GM04504 (cell line): ENCODE measurements at places on chromosomes 2 and 18.
A peak's percentile ranks its signal among the peaks of the same experiment; 100 is the strongest.

DNA sequence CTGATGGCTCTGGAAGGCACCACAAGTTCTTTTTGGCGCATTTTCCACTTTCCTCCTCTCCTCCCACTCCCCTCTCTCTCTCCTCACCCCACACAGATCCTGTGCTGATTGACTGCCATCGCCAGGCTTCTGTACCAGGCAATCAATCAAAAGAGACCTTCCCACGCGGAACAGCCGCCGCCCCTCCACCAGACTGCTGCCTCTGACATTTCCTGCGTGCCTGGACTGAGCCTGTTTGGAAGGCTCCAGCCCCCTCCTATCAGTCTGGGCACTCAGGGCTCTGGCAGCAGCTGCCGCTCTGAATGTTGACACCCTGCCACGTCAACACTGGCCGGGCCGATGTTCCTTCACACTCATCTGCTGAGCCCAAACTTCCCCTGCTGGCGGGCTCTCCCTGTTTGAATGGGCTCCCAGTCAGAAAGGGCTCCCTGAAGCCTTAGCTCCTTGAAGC, 467.7 kb downstream of the EPHA4 start:
- DNase-seq, result peak; percentile 32

DNA sequence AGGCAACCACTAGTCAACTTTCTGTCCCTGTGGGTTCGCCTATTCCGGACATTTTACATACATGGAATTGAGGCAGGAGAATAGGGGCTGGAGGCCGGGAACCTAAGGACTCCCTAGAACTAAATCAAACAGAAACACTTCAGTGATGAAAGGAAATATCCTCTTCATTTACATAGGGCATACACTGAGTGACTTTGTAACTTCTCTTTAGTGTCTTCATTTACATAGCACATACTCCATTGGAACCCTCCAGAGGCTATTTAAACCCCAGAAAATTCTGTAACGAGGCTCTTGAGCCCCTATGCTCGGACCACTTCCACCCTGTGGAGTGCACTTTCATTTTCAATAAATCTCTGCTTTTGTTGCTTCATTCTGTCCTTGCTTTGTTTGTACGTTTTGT, 56.5 kb downstream of the CCDC195 start:
- no peak for DNase-seq

DNA sequence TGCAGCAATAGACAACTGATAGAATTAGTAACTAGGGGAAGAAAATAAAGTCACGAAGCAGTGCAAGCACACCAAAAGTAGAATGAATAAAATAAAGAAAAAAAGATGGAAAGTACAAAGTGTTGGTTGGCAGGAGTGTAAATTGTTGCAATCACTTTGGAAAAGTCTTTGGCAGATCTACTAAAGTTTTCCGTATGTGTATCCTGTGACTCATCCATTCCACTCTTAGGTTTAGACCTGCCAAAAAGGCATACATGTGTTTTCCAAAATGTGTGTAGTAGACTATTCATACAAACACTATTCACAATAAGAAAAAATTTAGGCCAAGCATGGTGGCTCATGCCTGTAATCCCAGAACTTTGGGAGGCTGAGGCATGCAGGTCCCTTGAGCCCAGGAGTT, 282.1 kb upstream of the FSIP2 start:
- DNase-seq, result no peak

DNA sequence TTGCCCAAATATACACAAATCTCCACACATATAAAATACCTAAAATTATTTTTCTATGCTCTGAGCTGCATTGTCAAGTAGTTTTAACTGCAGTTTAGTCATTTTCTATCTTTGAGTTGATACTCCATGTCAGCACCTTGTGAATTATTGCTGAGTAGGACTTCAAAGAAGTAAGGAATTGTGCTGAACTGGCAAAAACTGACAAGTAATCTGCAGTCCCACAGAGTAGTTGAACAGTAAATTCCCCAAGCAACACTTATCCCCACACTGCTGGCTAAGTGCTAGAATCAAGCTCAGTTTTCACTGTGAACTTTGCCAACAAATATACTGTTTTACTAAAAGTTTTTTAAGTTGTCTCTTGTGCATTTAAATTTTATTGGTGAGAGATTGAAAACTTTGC, 141.8 kb upstream of the ST6GAL2 start:
- no peak for DNase-seq

DNA sequence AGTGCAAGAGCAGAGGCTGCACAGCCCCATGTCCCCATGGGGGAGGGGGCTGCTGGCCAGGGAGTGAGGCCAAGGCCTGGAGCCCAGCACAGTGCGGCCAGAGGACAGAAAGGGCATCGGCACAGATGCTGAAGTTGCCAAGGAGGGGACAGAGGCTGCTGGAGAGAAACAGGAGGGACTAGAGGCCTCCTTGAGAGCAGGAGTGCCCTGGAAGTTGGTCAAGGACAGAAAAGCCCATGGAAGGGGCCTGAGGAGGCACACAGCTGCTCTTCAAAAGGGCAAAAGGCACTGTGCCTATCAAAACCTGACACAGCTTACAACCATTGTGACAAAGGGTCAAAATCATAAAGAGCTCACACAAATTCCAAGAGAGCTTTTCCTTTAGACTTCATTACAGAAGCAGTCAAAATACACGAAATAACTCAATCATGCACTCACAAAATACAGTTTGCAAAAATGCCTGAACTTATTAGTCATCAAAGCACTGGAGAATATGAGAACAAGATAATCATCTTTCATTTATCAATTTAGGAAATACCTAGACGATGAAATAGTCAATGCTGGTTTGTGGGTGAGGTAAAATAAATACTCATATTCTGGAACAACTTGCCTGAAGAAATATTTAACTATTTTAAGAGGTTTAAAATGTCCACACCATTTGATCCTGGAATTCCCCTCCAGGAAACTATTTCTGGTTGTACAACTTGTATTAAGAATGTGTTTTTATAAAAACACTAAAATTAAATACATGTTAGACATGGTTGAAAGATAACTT, 79.6 kb downstream of the USP40 start:
- peak; percentile 37 for DNase-seq

DNA sequence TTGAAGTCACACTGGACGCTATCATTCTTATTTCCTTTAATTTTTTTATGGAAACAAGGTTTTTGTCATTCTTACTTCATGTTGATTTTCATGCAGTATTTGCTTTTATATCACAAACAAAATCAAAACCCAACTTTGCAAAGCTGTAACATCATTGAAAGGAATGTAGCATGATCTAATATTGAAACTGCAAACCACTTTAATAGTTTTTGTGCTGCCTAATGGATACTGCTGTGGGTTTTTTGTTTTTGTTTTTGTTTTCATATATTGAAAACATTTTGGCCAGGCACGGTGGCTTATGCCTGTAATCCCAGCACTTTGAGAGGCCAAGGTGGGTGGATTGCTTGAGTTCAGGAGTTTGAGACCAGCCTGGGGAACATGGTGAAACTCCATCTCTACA, 81.6 kb downstream of the MAP2 start:
- DNase-seq, result no peak

DNA sequence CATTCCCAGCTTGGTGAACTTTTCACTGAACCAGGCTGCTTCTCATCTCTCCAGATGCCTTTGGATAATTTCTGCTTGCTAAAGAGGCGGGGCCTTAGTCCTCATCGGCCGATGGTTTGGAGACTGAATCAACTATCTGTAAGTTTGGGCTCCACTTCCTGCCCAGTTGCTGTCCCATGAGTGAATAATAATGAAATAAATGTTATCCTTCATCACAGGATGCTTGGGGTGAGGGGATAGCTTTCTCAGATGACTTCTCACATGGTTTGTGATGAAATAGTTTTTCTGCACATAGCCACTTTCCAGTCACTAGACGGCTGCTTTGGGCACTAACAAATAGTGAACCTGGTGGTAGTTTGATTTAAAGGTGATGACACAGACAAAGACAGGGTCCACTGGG, 376.6 kb upstream of the TRIB2 start:
- DNase-seq, result no peak

GRCh38 chr2:230942920-230943896, 18.2 kb upstream of the GPR55 start:
- DNase-seq, result no peak

DNA sequence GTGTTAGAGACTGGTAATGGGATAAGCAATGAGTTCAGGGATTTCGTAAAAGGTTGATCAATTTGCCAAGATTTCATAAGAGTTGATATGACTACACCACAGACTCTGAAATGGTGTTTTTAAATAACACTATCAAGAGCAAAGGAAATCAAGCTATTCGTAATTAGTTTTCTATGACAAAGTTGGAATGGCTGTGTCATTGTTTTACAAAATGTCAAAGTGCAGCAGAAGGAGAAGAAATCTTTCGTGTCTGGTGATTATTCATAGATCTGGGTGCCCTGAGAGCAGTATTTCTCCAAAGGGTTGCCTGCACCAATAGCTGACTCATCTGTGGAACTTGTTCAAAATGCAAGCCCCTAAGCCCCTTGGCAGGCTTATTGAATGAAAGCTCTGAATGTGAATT, 70.1 kb downstream of the NABP1 start:
- DNase-seq, result no peak

- no peak for DNase-seq
These were observed 405 bp downstream of the CASP10 start for GRCh38 chr2:201183365-201183727.

DNA sequence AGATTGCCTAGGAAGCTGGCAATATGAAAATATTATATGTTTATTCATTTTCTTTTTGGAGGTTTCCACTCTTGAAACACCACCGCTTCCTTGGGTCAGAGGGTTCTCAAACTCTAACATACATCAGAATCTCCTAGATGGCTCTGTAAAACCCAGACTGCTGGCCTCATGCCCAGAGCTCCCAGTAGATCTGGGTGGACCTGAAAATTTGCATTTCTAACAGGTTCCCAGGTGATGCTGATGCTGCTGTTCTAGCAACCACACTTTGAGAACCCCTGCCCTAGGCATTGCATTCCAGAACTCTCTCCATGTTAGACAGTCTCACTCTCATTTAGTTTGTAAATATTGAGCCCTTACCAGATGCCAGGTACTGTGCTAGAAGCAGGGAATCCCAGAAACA, 139.4 kb downstream of the FAM210A start:
- no peak for DNase-seq

- no peak for DNase-seq
These were observed 271.3 kb upstream of the PXDN start for GRCh38 chr2:2015646-2016045.

DNA sequence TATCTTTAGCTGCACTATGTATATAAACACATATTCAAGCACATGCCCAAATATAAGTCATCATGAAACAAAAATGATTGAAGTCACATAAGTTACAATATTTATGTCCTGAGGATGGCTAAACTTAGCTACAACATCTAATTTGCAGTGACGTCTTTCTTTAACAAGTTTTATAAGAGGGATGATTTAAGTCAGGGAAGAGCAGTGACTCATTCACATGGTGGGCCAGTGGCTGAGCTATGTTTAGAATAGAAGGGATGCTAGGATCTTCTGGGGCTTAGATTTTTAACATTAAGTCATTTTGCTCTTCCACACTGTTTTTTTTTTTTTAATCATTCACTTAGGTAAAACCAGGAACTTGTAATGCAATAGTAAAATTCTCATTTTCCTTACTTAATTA, 22.3 kb downstream of the ADCYAP1 start:
- DNase-seq, result no peak

GRCh38 chr2:12990523-12990922, 273.8 kb downstream of the TRIB2 start:
- DNase-seq, result no peak

DNA sequence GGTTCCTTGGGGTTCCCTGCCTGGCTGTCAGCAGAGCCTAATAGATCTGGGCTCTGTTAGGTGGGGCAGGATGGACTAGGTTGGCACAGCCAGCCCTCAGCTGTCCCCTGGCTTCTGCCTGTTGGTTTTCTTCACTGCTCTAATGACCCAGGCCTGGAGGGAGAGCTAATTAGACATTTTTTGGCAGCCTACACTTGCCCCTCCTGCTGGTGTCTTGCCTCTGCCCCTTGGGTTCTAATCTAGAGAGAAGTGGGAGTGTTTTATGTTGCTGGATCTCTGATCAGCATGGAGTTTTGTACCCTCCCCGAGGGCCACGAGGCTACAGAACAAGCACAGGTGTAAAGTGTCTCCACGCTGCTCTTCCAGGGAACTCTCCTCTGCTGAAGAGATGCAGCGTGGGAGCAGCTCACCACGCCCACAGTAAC, 199.4 kb upstream of the RASGRP3 start:
- no peak for DNase-seq

DNA sequence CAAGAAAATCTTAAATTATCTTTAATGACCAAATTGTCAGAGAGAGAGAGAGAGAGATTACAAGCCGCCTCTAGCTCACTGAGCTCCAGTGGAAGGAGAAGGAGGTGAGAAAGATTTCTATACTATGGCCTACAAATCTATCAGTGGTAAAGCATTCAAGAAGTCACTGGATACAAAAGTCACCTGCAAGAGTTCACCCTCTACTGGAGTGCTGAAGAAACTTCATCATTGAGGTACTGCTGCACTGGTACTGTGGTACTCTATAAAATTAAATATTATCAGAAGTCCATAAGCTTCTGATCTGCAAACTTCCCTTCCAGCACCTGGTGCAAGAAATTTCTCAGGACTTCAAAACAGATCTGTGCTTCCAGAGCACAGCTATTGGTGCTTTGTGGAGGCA, 48.3 kb upstream of the AGPS start:
- no peak for DNase-seq

GRCh38 chr2:217937446-217937845, 65.3 kb downstream of the TNS1 start:
- DNase-seq, result no peak

- DNase-seq, result no peak
These were observed 35.2 kb downstream of the STK39 start for GRCh38 chr2:168212167-168212566.

DNA sequence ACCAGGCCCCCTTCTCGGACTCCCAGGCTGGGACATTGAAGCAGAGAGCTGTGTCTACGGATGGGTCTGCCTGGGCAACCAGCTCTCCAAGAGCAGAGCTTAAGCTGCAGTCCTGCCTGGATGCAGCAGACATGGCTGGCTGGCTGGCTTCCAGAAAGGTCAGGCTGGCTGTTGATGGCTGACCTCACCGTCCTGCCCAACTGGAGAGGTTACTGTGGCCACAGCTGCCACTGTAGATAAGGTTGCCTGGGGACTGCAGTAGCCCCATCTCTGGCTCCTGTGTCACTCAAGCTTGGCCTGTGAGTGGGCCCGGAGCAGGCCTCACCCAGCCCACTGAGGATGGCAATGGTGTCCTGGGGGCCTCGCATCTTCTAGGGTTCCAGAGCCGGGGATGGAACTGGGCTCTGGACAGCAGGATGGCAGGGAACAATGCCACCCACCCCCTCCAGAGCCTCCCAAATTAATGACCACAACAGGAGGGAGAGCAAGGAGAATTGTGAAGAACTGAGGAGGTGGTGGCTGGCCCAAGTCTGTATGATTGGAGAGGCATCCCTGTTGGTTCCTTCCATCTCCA, 37.0 kb upstream of the FOSL2 start:
- no peak for DNase-seq
